GM23248 (cell line): ENCODE measurements at places on chromosomes 16 and 17. TPM values are rescaled to one million over a fixed set of nuclear protein-coding genes. Genes with fewer than 3 reads are reported as not detected.

DNA sequence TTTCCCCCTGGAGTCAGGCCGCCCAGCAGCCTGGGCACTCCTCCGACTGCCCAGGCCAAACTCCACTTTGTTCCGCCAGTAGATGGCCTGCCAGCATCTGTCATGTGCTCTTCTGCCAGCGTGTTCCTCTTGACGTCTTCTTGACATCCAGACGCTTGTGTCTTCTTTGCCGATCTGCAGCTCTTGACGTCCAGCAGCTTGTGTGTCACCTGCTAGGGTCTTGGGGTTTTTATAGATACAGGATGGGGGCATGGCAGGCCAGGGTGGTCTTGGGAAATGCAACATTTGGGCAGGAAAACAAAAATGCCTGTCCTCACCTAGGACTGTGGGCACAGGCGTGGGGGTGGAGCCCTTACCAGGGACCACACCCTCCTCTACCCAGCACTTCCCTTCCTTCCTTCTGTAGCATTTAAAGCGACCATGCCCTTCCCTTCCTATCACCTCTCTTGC, 88.7 kb downstream of the BMERB1 start:
- DNase-seq: no peak

- peak; percentile 77 for DNase-seq
Measured at GRCh38 chr17:29722411-29723198, 99.9 kb upstream of the CORO6 start.

DNA sequence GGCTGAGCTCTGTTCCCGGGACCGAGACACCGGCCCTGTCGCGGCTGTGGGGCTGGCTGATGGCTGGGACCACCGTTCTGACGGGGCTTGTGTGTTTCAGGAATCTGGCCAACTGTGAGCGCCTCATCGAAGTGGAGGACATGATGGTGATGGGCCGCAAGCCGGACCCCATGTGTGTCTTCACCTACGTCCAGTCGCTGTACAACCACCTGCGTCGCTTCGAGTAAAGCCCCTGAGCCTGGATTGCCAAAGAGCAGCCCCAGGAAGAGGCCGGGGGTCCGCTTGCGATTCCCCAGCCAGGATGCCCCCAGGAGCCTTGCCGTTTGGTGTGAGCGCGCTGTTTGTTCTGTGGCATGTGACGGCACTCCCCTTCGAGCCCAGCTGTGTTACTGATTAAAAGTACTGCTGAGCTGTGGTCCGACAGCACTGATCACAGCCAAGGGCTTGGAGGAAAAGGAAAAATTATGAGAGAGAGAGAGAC, 23.0 kb downstream of the SMTNL2 start:
- DNase-seq: no peak

DNA sequence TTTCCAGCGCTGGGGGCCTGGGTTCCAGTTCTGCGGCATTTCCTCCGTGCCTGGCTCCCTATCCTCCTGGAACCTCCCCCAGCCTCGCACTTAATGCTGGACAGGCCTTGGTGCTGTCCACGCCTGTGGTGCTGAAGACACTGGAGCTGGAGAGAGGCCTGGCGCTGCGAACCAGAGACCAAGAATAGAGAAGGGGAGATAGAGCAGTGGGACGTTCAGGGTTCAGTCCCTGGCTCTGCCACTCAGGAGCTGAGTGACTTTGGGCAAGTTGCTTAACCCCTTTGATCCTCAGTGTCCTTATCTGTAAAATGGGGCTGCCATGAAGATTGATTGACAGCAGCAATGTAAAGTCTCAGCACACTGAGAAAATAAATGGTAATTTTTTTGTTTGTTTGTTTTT, 11.9 kb downstream of the SBK1 start:
- DNase-seq: peak; percentile 48

DNA sequence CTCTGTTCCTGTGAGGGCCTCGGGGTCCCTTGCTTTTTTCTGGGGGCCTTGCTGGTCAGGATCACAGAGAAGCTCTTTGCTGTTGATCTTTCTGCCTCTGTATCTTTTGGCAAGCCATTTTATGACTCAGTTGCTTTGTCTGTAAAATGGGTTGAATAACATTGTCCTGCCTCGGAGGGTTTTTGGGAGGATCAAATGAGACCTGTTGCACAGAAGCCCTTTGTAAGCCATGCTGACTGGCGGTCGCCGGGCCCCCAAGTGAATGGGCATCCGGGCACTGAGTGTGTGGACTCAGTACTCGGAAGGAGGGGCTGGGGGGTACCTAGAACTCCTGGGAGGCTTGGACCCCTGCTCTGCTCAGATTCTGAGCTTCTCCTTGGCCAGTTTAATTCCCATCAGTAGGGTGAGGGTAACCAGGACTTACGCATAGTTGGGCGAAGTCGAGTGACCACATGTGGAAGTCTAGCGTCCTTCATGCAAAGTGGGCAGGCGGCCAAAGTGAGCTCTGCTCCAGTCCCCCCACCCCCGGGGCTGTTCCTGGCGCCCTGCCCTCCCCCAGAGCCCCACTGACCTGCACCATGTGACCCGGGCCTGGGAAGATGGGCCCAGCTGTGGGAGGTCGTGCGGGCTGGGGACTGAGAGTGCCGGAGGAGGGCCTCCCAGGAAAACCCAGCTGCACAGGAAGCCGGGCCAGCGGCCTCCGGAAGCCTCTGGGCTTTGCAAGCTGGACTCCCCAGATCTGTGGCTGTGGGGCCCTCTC, 284.0 kb downstream of the SEC14L1 start:
- peak; percentile 66 for DNase-seq

- DNase-seq: no peak
Measured at GRCh38 chr17:82507631-82508175, 11.8 kb upstream of the FOXK2 start.

DNA sequence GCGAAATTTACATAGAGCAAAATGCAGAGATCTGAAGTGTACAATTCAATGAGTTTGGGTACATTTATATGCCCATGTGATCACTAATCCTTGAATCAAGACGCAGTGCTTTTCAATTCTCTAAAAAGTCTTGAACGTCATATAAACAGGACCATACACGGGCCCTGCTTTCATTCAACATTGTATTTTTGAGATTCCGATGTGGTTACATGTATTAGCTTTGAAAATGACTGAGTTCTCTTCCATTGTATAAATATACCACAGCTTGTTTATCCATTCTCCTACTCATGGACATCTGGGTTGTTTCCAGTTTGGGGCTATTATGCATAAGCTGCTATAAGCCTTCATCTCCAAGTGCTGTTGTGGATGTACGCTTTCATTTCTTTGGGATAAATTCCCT, 45.5 kb downstream of the ZCCHC14 start:
- DNase-seq: no peak

GRCh38 chr16:80564394-80564793, 23.6 kb downstream of the DYNLRB2 start:
- no peak for DNase-seq

The C17orf50 gene
- not detected in 2 replicates for total RNA-seq

The CDH11 gene
- 525 and 931 TPM in 2 replicates for total RNA-seq

The ANKRD13B gene
- total RNA-seq: 9.4 and 26.8 TPM in 2 replicates

- no peak for DNase-seq
Measured at GRCh38 chr17:72411124-72411563, 290.3 kb downstream of the SOX9 start.

The ARHGAP27 gene
- 1.3 and 3.4 TPM in 2 replicates for total RNA-seq
